IPS DF 6.9 (cell line): ENCODE measurements at places on chromosomes 7 and 10.

GRCh38 chr10:106392778-106393177 is 771.7 kb downstream of the SORCS1 start:
- DNase-seq: no peak

GRCh38 chr7:105877736-105878135 is 1.3 kb upstream of the ATXN7L1 start:
- DNase-seq: no peak

- DNase-seq: peak; percentile 52
These were observed 270.7 kb downstream of the ZNF33B start for GRCh38 chr10:42367532-42368230.

DNA sequence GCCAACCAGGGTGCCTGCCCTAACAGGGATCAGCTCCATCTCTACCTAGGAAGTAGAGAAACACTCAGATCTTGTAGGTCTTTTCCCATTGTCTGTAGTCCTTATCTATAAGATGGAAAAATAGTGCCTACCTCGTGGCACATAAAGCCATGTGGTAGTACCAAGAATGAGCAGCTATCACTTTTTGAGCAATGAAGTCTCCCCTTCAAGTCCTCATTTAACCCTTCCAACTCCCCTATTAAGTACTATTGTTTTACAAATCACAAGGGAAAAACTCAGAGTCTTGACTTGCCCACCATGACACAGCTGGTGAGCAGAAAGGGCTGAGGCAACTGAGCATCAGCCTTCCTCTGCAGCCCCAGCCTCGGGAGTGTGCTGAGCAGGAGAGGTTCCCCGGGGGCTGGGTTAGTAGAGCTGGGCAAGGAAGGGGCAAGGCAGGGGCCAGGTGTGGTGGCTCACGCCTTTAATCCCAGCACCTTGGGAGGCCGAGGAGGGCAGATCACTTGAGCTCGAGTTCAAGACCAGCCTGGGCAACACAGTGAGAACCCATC is 3.3 kb downstream of the FRAT2 start:
- no peak for DNase-seq

DNA sequence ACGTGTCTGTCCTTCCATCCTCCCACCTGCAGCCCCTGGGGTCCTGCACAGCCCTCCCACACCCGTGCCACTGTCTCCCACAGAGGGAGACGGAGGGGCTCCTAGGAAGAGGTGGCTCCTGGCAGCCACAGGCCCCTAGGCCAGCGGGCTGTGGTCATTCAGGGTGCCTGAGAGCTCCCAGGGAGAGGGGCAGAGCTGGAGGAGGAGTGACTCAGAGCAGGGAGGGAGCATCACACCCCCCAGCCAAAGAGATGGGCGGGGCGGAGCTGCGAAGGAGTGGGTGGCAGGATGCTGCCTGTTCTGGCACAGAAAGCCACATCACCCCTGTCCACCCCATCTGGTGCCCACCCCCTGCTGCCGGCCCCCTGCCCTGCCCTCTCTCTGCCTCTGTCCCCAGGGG is 50.5 kb downstream of the STK32C start:
- no peak for DNase-seq

DNA sequence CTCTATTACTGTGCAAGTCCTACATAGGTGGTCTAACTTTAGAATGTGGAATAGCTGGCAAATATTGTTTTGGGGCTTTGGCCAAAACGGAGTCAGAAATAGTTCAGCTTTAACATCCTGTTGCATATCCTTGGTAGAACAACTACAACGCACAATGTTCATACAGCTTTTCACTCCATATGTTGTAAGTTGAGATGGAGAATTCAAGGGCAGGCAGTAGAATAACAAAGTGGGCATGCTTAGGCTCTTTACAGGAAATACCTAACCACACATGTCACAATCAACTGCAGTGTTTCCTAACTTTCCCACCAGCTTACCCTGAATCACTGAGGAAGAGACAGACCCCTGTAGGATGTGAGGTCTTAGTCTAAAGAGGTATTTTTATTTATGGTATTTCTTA is 122.3 kb downstream of the PPP1R3A start:
- no peak for DNase-seq

- no peak for DNase-seq
These were observed 82.9 kb downstream of the ST7 start for GRCh38 chr7:117036053-117036669.

DNA sequence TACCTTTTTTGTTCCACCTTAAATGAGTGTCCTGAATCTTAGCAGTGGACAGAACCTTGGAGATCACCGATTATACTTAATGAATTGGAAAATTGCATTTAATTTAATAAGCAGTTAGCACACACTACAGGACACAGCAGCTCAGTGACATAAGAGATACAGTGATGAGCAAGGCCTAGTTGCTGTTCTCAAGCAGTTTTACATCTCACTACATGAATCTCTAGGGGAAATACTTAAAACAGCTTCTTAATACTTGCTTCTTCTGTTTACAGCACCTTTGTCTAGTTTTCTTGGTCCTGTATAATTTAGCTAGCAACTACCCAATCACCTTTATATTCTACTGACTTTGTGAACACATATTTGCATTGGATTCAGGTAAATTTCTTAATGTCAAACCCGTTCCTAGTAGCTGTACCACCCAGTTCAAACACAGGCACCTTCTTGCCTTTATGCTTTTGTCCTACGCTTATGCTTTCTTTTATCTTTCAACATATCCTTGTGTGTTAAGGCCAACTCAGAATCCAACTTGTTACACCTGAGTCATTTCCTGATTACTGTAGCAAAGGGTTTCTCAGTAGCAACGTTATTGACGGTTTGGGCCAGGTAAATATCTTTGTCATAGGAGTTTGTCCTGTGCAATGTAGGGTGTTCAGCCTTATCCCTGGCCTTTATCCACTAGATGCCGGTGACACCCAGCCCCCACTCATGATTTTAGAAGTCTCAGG is 1.8 kb downstream of the STAM start:
- no peak for DNase-seq

DNA sequence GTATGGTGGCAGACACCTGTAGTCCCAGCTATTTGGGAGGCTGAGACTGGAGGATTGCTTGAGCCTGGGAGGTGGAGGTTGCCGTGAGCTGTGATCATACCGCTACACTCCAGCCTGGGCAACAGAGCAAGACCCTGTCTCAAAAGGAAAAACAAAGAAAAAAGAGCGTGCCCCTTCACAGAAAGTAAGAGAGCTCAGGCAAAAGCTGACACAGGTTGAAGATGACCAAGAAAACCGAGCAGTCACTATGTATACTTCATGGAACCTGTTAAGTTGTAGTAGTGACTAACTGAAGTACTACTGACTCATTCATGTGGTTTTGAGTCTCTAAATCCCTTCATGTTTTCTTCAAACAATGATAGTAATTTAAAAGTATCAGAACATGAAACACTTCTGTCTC is 1.2 kb upstream of the PRRT4 start:
- DNase-seq: no peak

- no peak for DNase-seq
These were observed 41.6 kb downstream of the DNAJB9 start for GRCh38 chr7:108611268-108611667.

DNA sequence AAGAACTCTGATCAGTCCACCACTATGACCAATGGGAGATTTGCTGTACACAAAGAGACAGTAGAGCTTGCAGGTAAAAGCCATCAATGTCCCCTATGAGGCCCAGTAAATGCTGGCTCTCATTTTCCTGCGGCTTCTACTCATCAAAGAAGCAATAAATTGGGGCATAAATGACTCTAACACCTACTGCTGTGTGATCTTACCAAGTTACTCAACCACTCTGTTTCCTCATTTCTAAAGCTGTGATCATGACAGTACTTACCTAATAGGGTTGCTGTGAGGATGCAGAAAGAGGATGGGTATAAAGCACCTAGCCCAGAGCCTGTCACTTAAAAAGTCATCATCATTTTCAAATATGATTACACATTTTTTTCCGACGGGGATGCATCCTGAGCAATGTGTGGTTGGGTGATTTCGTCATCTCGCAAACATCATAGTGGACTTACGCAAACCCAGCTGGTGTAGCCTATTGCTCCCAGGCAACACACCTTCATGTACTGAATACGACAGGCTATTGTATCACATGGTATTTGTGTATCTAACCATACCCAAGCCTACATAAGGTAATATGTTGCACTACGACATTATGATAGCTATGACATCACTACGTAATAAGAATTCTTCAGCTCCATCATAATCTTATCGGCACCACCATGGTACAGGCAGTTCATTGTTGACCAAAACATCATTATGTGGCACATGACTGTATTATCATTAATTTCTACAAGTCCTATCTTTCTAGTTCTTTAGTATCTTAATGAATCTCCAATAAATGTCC is 7.1 kb upstream of the MGMT start:
- DNase-seq: no peak

DNA sequence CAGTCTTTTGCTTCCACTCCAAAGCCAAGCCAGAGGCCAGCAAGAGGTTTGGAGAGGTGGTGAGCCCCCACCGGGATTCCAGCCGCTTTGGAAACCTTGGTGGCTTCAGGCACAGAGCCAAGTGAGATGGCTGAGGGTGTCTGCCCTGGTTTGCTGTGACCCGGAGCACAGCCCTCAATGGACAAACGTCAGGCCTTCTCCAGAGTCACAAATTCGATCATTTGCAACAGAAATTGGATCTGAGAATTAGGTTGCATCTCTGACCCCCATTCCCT is 885 bp upstream of the NKX1-2 start:
- no peak for DNase-seq

GRCh38 chr7:7099584-7100014 is 82.7 kb upstream of the C1GALT1 start:
- DNase-seq: peak; percentile 96

GRCh38 chr7:132065193-132065988 is 509.0 kb upstream of the PODXL start:
- DNase-seq: no peak

- DNase-seq: no peak
These were observed 99.8 kb downstream of the TCF7L2 start for GRCh38 chr10:113049881-113050280.

GRCh38 chr10:132183046-132183445 is 3.7 kb upstream of the DPYSL4 start:
- DNase-seq: no peak

- no peak for DNase-seq
These were observed 57.5 kb downstream of the HDAC9 start for GRCh38 chr7:18552943-18553604.

DNA sequence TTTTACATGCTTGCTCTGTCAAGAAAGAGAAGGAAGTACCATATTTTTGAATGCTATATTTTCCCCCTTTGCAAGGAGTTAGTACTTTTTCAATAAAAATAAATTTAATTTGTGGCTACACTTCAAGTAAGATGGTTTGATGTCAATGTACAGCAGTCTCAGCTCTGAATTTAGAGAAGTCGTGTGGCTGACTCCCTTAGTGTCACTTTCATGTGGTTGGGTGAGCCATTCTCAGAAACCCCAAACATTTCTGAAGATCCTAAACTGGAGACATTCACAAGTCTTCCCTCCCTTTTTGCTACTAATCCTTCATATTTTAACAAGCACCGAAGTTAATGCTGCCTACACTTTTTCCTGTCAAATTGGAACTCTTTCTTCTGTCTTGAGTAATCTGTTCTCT is 244.4 kb downstream of the DYNC1I1 start:
- DNase-seq: no peak

- no peak for DNase-seq
These were observed 71.8 kb downstream of the SGCE start for GRCh38 chr7:94584113-94584512.

GRCh38 chr10:6008497-6009142 is 31.3 kb upstream of the IL15RA start:
- DNase-seq: no peak

DNA sequence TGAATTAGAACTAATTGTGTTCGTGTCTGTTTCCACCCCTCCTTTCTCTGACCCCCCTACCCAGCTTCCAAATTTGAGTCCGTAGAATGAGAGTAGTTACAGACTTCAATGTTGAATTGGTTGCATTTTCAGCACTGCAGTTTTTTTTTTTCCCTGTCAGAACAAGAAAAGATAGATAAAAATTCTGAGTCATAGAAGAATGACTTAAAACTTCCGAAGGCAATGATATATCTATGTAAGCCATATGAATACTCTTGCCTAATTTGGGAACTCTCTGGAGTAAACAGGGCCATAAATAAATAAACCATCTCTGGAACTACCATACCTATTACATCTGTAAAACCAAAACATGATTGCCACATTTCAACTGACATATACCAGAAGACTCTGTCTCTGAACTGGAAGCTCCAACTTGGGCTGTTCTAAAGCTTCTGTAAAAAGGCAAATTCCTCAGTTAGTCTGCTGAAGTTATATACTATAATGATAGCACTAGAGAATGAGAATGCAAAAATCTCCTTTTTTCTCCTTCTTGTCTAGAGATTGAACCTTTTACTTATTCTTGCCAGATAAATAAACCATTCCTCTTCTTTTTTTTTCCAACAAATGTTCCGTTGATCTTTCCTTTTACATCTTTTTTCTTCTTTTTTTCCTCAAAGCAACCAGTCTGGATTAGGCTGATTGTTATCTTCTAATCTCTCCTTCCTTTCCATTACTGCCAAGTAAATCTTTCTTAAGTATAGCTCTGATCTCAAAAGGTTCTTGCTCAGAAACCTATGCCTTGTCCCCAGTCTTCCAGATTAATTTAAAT is 23.5 kb downstream of the VCL start:
- DNase-seq: no peak

DNA sequence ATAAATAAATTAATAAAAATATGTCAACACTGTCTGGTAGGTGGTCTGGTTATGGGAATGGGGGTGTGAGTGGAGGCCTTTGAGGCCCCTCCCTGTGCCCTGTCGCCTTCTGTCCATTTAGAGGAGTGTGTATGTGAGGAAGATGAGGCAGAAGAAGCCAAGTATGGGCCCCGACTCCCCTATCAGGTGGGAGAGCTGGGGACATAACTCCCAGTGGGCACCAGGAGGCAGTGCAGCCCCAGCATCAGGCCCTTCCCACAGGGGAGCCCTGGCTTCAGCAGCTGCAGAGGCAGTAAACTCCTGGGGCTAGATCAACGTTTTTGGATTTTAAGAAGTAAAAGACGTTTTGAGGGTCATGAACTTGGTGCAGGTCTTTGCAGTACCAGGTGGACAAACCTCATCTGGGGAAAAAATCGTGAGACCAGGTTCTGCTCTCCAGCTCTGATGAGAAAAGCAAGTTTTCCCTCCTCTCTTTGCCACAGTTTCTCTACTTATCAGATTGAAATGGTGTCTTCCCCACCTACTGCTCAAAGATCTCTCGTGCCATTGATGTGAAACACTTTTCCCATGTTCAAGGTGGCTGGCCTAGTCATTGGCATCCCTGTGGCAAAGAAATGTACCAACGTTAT is 167.8 kb upstream of the EEPD1 start:
- peak; percentile 33 for DNase-seq

GRCh38 chr7:78345293-78345911 is 546.8 kb downstream of the PHTF2 start:
- DNase-seq: no peak

GRCh38 chr7:158123214-158123613 is 464.4 kb downstream of the PTPRN2 start:
- DNase-seq: no peak
